NT2/D1 (cell line): ENCODE measurements at places on chromosomes 5 and 9.

- DNase-seq, result no peak
Measured at GRCh38 chr5:144237851-144238250, 67.2 kb downstream of the KCTD16 start.

DNA sequence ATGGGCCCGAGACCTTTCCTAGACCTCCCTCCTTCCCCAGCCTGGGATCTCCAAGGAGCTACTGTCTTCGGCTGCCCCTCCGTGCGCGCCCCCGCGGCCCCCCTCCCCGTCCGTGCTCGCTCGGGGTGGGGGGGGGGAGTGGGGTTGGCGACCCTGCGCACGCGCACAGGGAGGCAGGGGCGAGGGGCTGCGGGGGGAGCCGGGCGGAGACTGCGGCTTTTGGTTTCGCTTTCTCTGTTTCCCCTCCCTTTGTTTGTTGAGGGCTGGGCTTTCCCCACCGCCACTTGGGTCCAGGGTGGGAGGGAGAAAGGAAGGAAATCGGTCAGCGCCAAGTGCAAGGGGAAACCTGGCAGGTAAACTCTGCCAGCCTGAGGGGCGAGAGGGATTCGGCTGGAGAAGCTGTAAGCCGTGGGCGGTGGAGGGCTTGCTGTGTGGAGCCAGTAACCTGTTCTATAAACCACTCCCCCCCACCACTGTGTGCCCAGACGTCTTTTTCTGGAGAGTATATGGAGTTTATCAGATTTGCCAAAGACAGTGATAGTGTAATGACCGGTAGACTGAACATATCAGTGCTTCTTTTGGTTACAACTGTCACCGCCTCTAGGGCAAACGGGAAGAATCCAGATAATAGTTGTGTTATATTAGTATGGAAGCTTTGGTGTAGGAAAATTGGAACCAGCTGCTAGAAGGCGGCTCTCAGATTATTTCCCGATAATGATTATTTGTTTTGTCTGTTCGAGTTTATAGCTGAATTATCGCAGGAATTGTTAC is 684 bp downstream of the DNAJA1 start:
- no peak for DNase-seq

- no peak for DNase-seq
Measured at GRCh38 chr5:150486402-150487198, 21.3 kb upstream of the NDST1 start.

GRCh38 chr5:59521476-59521875 is 372.1 kb downstream of the PDE4D start:
- no peak for DNase-seq

DNA sequence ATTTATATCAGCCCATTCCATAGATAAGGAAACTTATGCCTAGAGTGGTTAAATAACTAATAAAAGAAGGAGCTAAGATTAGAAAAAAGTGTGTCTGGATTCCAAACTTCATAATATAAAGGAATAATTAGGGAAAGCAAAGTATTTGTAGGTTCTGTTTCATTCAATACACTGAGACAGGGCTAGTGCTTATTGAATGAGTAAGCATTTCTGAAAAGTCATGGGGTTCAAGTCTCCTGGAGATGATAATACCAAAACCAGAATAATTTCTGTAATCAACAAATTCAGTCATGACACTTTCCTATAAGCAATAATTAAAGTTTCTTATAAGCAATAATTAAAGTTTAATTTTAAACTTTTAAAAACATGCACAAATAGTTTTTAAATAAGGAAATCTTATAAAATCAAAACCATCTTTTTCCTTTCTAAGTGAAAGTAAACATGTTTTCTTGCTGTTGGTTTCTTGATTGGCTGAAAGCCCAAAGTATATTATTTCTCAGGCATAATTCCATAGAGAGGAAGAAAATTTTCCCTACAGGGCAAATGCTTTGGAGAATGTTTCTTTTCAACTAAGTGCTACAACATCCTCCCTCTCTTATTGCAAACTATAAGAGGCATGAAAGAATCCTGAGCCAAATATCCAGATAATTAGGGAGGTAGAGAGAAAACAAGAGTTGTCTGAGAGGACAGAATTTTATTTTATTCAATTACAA is 510.2 kb downstream of the PRELID2 start:
- no peak for DNase-seq

- DNase-seq, result no peak
Measured at GRCh38 chr5:13708906-13709305, 235.6 kb downstream of the DNAH5 start.

DNA sequence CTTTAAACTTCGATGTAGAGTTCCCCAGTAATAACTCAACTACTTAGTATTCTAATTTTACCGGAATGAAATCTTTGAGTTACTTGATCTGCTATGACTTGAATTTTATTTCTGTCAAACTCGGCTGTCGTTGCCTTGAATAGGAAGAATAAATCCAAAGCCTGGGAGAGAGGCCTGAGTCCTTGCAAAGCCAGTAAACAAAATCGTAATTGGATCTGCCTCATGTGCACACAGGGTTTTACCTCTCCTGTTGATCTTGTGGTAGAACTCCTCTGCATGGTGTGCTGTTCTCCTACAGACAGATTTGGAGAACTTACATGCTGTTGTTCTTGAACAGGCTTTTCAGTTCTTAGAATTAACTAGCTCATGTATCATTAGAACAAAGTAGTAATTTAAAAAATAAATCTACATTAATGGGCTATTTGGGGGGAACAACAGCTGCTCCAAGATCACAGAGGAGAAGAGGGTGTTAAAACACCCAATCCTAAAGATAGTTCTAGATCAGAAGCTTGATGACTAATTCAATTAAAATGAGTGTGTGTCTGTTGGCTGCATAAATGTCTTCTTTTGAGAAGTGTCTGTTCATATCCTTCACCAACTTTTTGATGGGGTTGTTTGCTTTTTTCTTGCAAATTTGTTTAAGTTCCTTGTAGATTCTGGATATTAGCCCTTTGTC is 28.9 kb downstream of the HSPB3 start:
- DNase-seq, result no peak

DNA sequence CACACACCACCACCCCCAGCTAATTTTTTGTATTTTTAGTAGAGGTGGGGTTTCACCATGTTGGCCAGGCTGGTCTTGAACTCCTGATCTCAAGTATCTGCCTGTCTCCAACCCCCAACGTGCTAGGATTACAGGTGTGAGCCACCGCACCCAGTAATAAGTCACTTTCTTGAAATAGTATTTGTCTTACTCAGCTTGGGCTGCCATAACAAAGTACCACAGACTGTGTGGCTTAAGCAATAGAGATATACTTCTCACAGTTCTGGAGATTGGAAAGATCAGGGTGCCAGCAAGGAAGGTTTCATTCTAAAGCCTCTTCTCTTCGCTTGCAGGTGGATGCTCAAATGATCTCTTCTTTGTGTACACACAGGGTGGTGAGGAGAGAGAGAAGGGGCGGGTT is 99.8 kb downstream of the ARRDC3 start:
- DNase-seq, result no peak
